Adrenal gland (tissue), 19 donors: ENCODE measurements at places on chromosomes 4 and X. TPM values are rescaled to one million over a fixed set of nuclear protein-coding genes. Genes with fewer than 3 reads are reported as not detected.

GRCh38 chrX:122046226-122046625, 998.8 kb downstream of the GLUD2 start:
- no peak overlapping the region for H3K27ac ChIP-seq
- H3K27me3 ChIP-seq = no peaks in the 10 kb centered on the region
- no peaks in the 10 kb centered on the region for H3K36me3 ChIP-seq
- H3K4me1 ChIP-seq = no peaks in the 10 kb centered on the region
- DNase-seq = no peak

- H3K4me1 ChIP-seq = no peaks in the 10 kb centered on the region
- no peak overlapping the region for H3K27ac ChIP-seq
- H3K27me3 ChIP-seq = peaks cover 37% of the 10 kb centered on the region
- no peak for DNase-seq
- no peaks in the 10 kb centered on the region for H3K36me3 ChIP-seq
- H3K4me3 ChIP-seq = no peak overlapping the region
These were observed 7.2 kb downstream of the CRMP1 start for GRCh38 chr4:5885733-5886132.

GRCh38 chrX:135086197-135086854, 34.0 kb downstream of the ETDB start:
- H3K4me1 ChIP-seq = no peaks in the 10 kb centered on the region
- H3K4me3 ChIP-seq = no peak overlapping the region
- no peaks in the 10 kb centered on the region for H3K36me3 ChIP-seq
- H3K27ac ChIP-seq = no peak overlapping the region
- no peak for DNase-seq

- no peak overlapping the region for H3K4me3 ChIP-seq
- DNase-seq = no peak
- no peaks in the 10 kb centered on the region for H3K4me1 ChIP-seq
These were observed 438.5 kb downstream of the ADGRL3 start for GRCh38 chr4:61638591-61638990.

GRCh38 chr4:182645511-182645910, 271.7 kb downstream of the DCTD start:
- no peak overlapping the region for H3K27ac ChIP-seq
- H3K4me3 ChIP-seq = no peak overlapping the region

DNA sequence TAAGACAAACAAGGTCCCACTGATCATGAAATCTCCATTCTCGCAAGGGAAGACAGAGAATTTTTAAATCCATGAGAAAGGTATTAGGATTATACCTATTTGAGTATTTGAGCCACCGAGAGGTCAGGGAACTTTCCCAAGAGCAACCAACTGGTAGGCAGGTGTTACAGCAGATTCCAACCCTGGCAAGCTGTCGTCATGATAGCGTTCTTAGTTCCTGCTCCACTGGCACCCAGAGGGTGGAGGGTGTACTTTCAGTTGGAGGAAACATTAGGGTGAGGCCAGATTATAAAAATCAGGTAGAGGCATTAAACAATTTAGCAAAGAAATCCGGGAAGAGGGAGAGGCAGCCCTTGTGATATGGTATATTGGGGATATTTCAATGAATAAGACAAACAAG, 23.3 kb downstream of the COQ2 start:
- no peak overlapping the region for H3K4me3 ChIP-seq
- H3K27me3 ChIP-seq = no peaks in the 10 kb centered on the region
- H3K4me1 ChIP-seq = peaks cover 16% of the 10 kb centered on the region
- no peaks in the 10 kb centered on the region for H3K36me3 ChIP-seq
- no peak overlapping the region for H3K27ac ChIP-seq
- DNase-seq = no peak

DNA sequence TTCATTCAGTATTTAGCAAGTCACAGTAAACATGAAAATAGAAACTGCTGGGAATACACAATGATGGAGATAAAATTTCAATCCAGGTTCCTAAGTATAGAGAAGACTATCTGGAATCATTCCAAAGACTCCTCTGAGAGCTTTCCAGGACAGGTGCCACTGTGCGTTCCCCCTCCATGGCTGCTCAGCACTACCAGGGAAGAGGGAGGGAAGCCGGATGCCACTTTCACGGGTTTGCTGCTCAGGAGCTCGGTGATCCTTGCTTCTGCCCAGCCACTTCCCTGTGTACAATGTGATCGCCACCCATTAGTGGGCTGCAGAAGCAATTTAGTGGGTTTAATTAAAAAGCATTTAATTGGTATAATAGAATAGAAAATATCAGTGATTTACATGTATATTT, 94.5 kb downstream of the FNIP2 start:
- DNase-seq = no peak
- no peaks in the 10 kb centered on the region for H3K36me3 ChIP-seq
- no peak overlapping the region for H3K4me3 ChIP-seq
- H3K27me3 ChIP-seq = no peaks in the 10 kb centered on the region

- H3K4me3 ChIP-seq = peak overlapping the region; percentile 6
- H3K27me3 ChIP-seq = peaks cover 41% of the 10 kb centered on the region
- H3K27ac ChIP-seq = no peak overlapping the region
- no peak for DNase-seq
These were observed 201.9 kb upstream of the AGTR2 start for GRCh38 chrX:115968436-115969252.

DNA sequence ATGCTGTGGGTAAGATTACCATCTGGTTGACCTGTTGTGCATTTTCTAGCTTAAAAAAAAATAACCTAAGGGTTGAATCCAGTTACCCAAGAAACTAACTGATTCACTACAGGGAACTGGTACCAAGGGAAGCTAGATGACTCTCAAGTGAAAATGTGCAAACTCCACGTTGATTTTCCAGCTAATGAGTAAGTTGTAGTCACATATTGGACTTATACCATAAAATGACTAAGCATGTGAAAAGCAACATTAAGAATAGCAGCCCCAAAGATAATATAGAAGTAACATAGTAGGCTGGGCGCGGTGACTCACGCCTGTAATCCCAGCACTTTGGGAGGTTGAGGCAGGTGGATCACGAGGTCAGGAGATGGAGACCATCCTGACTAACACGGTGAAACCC, 270.9 kb downstream of the SPRY1 start:
- H3K4me3 ChIP-seq = no peak overlapping the region
- no peaks in the 10 kb centered on the region for H3K36me3 ChIP-seq
- no peaks in the 10 kb centered on the region for H3K27me3 ChIP-seq

DNA sequence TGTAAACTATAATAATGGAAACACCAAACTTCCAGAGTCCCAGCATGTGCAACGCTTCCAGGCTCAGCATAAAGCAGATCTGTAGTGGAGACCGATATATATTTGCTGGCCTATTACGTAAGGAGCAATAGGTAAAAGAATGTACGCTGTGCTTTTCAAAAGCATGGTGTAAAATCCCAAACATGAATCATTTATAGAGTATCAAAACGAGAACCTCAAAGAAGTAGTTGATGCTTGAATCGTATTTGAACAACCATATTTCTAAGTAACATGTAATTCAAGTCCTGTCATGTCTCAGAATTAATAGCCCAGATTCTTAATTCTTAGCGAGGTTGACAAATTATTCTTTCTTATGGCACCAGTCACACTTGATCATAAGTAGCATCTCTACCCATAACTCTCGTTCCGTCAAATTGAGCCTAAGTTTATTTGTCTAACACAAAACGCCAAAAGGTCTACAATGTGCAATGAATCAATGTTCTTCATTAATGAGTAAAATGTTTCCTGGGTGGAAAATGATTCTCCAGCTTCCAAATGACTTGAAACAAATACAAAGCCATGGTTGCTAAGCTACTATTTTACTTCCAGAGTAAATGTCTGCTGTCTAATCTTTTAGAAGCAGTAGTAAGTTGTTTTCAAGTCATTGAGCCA, 811.5 kb upstream of the FRG1 start:
- H3K4me1 ChIP-seq = no peaks in the 10 kb centered on the region
- H3K36me3 ChIP-seq = no peaks in the 10 kb centered on the region
- no peaks in the 10 kb centered on the region for H3K27me3 ChIP-seq
- H3K27ac ChIP-seq = no peak overlapping the region
- DNase-seq = no peak

- H3K27me3 ChIP-seq = no peaks in the 10 kb centered on the region
- H3K27ac ChIP-seq = peak overlapping the region; percentile 65
- no peaks in the 10 kb centered on the region for H3K36me3 ChIP-seq
- peaks cover 40% of the 10 kb centered on the region for H3K4me1 ChIP-seq
- H3K4me3 ChIP-seq = no peak overlapping the region
- peak; percentile 33 for DNase-seq
These were observed 29.0 kb downstream of the REELD1 start for GRCh38 chr4:146243141-146243882.

GRCh38 chr4:151485541-151486131, 76.7 kb downstream of the FHIP1A start:
- no peaks in the 10 kb centered on the region for H3K27me3 ChIP-seq
- no peak for DNase-seq
- no peaks in the 10 kb centered on the region for H3K36me3 ChIP-seq
- no peaks in the 10 kb centered on the region for H3K4me1 ChIP-seq

- H3K27me3 ChIP-seq = no peaks in the 10 kb centered on the region
- no peaks in the 10 kb centered on the region for H3K36me3 ChIP-seq
- DNase-seq = no peak
- no peak overlapping the region for H3K4me3 ChIP-seq
- no peaks in the 10 kb centered on the region for H3K4me1 ChIP-seq
These were observed 11.9 kb upstream of the PDHA1 start for GRCh38 chrX:19331831-19332230.

- H3K27ac ChIP-seq = no peak overlapping the region
- no peaks in the 10 kb centered on the region for H3K27me3 ChIP-seq
- H3K36me3 ChIP-seq = no peaks in the 10 kb centered on the region
- H3K4me1 ChIP-seq = peaks cover 22% of the 10 kb centered on the region
- no peak overlapping the region for H3K4me3 ChIP-seq
These were observed 111.3 kb upstream of the LNX1 start for GRCh38 chr4:53702334-53703266.

DNA sequence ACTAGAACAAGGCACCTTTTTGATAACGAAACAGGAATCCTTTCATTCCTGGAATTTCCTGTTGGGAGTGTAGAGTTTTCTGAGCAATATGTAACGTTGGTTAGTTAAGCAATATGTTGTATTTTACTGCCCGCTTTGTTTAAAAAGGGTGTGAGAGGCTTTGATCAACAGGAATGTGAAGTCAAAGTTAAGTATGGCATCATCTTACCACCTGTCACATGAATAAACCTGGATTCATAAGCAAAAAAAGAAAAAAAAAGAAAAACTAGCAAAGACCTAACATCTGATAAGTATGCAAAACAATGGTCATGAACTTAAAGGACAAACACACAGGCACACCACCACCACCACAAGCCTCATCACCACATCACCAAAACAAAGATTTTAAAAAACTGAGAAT, 7.1 kb upstream of the CXCL5 start:
- no peak overlapping the region for H3K27ac ChIP-seq
- no peaks in the 10 kb centered on the region for H3K4me1 ChIP-seq
- H3K4me3 ChIP-seq = no peak overlapping the region
- no peaks in the 10 kb centered on the region for H3K36me3 ChIP-seq

DNA sequence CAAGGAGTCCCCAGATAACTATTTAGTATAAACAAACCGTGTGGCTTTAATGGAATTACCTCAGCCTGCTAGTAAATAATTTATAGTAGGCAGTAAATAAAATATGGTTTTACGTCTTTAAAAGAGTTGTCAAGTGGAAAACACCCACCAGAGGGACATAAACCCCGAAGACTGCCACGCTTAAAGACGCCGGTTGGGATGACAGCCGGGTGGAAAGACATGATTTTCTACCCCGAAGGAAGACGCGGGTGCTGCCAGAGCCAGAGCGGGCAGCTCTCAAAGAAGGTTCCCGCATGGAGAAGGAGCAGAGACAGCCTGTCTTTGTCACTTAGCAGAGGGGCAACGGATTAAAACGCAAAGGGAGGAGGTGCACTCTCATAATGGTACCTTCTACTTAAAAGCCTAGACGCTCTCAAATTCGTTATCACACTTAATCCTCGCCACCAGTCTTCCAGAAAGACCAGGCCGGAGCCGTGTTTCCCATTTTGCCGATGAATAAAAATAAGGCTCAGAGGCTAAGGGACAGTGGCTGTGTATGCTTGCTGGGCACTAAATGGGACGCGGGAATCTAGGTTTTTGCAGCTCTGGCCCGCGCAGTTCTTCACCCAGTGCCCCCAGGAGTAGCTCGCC, 140.5 kb upstream of the ZIC3 start:
- no peak overlapping the region for H3K4me3 ChIP-seq
- no peak overlapping the region for H3K27ac ChIP-seq
- no peak for DNase-seq
- H3K27me3 ChIP-seq = peaks cover 81% of the 10 kb centered on the region

DNA sequence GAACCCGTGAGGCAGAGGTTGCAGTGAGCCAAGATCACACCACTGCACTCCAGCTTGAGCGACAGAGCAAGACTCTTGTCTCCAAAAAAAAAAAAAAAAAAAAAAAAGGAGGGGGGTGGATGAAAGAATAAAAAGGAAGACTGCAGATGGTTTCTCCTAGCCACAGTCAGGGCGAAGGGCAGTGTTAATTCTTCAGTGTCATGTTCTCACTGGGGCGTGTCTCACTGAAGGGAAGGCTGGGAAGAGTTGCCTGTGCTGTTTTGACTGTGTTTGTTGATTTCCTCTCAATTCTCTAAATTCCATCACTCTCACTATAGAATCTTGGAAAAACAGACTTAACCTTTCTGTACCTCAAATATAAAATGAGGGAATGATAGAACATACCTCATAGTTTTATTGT, 71.6 kb upstream of the DHX15 start:
- H3K4me3 ChIP-seq = no peak overlapping the region
- no peaks in the 10 kb centered on the region for H3K4me1 ChIP-seq
- DNase-seq = no peak

DNA sequence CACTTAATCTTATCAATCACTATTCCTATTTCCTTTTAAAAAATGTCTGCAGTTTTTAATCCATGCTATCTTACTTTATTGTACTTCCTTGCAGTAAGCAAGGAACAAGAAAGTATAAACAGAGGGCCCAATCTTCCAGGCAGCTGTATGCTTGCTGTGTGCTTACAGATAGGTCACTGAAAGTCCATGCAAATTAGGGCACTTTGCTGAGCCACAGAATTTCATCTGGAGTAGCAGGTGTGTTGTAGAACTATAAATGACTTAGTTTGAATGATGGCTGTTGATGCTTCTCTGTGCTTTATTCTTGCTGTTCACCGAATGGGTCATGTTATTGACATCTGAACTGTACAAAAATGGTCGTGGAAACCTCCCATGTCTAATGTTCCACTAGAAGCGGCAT, 154.6 kb downstream of the ATOH1 start:
- no peak overlapping the region for H3K27ac ChIP-seq
- DNase-seq = no peak
- H3K4me3 ChIP-seq = no peak overlapping the region
- H3K27me3 ChIP-seq = no peaks in the 10 kb centered on the region

GRCh38 chr4:55681430-55681829, 45.3 kb upstream of the NMU start:
- H3K36me3 ChIP-seq = no peaks in the 10 kb centered on the region
- no peak overlapping the region for H3K27ac ChIP-seq
- no peaks in the 10 kb centered on the region for H3K27me3 ChIP-seq
- no peak overlapping the region for H3K4me3 ChIP-seq

GRCh38 chr4:154660052-154660451, 47.6 kb upstream of the FGG start:
- no peaks in the 10 kb centered on the region for H3K27me3 ChIP-seq
- H3K27ac ChIP-seq = no peak overlapping the region
- H3K36me3 ChIP-seq = no peaks in the 10 kb centered on the region
- no peak for DNase-seq
- H3K4me1 ChIP-seq = no peaks in the 10 kb centered on the region
- H3K4me3 ChIP-seq = no peak overlapping the region

Gene INTS12
- total RNA-seq = 16.2 TPM

Gene DCAF8L2
- not detected for total RNA-seq

Gene TMEM156
- total RNA-seq = 2.2 TPM

Gene ARSJ
- 5.1 TPM for total RNA-seq

Gene PRAF2
- 34.4 TPM for total RNA-seq

Gene FGD1
- 10.4 TPM for total RNA-seq
